ENCODE measurements at places on chromosomes 7 and 10.

DNA sequence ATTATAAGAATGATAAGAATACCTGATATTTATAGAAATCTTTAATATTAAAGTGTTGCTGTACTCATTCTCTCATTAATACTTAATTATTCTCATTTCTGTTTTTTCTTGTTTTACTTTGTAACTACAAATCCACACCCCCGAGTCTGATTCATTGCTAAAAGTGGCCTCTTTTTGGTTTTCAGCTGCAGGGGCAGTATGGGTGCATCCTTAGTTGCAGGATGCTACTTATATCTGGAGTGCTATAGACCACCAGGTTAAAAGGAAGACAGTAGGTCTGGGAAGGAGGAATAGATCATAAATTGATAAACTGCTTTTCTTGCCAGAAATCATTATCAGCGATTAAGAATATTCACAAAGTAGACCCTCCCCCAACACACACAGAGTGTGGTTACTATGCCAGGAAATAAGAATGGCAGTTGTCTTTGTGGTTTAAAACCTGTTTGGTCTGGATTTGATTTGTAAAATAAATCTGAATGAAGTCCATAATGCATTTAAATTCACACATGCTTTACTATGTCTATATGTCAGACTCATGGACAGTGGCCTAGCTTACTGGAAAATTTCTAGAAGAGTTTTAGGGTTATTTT, 96.5 kb downstream of the NRF1 start:
- no peak for DNase-seq

GRCh38 chr10:111078505-111079185, 1.8 kb downstream of the ADRA2A start:
- no peak for DNase-seq

DNA sequence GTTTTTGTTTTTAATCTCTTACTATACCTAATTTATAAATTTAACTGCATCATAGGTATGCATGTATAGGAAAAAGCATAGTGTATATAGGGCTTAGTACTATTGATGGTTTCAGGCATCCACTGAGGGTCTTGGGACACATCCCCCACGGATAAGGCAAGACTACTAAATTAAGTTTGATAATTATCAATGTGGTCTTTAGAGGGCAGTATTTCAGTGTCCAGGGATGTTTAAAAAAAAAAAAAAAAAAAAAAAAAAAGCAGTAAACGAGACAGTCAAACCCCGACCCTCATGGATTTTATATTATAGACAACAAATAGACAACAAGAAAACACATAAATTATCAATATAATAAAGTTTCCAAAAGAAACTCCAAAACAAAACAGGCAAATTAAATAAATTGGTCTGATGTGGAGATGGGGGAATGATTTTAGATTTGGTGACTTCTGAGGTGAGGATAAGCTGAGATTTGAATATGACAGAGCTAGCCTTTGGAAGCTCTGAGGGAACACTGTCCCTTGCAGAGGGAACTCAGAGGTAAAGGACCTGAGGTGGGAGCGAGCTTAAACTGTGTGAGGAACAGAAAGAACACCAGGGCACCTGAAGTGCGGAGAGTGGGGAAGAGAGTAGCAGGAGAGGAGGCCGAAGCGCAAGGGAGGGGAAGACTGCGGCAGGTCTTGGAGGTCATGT, 14.8 kb downstream of the ACSM6 start:
- DNase-seq, result no peak

DNA sequence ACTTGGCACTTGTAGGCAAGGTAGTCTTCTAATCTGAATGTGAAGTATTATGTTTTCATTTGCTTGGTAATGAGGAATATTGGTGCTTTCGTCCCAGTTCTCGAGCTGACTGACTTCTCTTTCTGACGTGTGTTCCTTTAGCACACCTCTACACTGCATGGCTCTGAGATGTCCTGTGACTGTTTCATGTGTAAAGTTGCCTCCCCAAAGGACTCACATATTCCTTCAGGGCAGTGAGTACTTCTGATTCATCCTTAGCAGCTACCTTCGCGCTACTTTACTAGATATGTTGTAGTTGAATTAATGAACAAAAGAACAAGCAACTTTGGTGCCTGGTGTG, 113.7 kb downstream of the EGFR start:
- DNase-seq, result no peak

GRCh38 chr10:119203006-119203405, 4.4 kb upstream of the GRK5 start:
- no peak for DNase-seq

GRCh38 chr10:19014034-19014433, 34.6 kb upstream of the MALRD1 start:
- DNase-seq, result no peak

- no peak for DNase-seq
Measured at GRCh38 chr7:69318794-69319193, 279.5 kb upstream of the AUTS2 start.

- no peak for DNase-seq
Measured at GRCh38 chr10:127146661-127147060, 49.7 kb downstream of the INSYN2A start.

GRCh38 chr10:78335691-78336401, 302.2 kb downstream of the RPS24 start:
- peak; percentile 6 for DNase-seq

DNA sequence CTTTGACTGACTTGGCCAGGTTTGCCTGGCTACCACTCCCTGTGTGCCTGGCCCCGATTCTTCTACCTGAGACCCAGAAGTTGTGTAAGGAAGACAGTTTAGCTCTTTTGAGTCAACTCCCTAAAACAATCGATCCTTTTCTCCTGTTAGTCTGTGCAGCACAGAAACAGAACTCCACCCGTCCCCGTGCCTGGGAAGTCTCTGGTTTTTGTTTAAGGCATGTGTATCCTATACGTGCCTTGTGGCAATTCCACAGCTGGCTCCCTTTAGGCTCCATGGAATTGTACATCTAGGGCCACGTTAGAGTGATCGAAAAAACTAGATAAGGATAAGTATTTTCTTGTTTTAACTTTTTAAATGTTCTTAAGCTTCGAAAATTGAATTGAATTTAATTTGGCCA, 131.6 kb downstream of the BICC1 start:
- DNase-seq, result no peak

DNA sequence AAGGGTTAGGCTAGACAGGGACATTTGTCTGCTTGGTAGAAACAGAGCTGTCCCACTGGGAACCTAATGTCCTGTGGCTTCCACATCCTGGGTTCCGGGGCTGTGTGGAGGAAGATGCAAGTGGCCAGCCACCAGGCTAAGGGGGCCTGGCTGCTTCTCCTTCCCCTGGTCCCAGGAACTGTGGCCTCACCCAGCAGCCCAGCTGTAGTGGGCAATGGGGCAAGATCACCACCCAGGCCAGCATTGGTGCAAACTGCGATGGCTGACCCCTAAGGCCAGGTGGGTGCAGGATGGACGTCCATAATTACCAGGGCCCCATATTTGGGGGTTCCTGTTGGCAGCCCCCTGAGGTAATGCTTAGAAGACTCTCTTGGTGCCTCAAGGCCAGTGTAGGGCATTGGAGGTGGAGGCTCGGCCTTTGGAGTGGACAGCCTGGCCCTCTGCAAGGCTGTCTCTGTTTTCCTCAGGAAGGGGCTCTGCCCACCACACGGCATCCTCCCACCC, 226.7 kb downstream of the TCF7L2 start:
- no peak for DNase-seq

GRCh38 chr10:96365571-96365970, 6.8 kb upstream of the OPALIN start:
- no peak for DNase-seq

DNA sequence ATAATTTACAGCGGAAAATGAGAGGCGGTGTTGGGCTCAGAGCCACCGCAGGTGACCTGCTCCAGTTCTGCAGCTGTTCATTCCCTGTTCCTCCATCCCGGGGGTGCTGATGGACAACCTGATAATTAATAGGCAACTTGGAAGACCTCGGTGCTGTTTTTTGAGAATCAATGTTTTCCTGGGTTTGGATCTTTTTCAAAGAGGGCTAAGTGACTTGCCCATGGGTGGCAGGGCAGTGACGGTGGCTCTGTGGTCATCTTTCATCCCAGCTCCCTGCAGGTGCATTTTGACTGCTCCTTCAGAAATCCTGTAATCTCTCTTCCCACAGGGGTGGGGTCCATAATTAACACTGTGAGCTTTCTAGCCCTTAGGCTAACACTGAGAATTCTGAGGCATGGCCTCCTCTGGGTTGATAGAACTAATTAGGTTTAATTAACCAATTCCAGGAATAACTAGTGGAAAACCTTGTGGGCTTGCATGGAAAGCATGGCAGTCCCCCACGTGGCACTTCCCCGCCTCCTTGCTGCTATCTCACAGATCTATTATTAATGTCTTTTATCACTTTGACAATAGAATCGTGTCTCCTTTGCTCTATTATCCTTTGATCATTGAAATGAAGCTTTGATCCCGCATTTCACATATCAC, 217.9 kb downstream of the GLRX3 start:
- DNase-seq, result no peak

GRCh38 chr7:102030696-102031095, 213.3 kb downstream of the CUX1 start:
- no peak for DNase-seq

GRCh38 chr10:97508342-97508741, 9.6 kb downstream of the UBTD1 start:
- no peak for DNase-seq

GRCh38 chr10:44874166-44874565, 37.0 kb upstream of the TMEM72 start:
- DNase-seq, result no peak

DNA sequence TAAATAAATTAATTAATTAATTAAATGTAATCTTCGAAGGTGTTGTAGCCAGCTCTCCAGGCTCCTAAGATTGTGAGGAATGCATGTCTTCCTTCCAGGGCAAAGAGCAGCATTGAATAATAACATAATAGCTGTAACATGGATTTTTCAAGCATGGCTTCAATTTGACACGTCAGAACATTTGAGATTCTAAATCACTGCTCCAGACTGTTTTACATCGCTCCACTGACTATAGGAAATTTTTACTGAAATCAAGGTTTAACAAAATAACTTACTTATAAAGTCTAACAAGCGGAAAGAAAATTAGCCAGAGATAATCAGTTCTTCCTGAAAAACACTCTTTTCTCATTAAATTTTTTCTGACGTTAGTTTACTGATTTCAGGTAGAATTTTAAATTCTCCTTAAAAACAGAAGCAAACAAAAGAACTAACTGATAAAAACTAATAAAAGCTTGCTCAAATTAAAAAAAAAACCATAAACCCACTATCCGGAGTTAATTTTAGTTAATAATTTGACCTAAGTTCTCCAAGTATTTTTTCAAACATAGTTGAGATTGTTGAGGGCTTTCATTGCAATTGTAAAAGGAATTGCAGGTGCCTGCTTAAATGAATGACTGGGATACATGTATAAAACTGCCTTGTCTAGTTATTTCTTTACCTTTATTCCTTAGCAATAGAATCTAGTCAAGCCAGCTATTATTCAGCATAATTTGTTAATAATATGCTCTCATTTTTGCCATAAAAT, 51.2 kb upstream of the SGCE start:
- DNase-seq, result no peak

DNA sequence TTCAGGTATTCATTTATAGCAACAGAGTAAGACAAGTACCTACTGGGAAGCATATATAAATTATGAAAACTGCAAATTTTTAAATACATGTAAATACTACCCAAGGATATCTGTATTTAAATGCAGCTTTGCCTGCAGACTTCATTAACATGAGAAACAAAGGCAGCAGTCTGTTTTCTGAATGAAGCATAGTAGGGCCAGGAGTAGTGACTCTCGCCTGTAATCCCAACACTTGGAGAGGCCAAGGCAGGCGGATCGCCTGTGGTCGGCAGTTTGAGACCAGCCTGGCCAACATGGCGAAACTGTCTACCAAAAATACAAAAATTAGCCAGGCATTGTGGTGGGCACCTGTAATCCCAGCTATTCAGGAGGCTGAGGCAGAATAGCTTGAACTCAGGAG, 42.5 kb upstream of the PHF14 start:
- no peak for DNase-seq

DNA sequence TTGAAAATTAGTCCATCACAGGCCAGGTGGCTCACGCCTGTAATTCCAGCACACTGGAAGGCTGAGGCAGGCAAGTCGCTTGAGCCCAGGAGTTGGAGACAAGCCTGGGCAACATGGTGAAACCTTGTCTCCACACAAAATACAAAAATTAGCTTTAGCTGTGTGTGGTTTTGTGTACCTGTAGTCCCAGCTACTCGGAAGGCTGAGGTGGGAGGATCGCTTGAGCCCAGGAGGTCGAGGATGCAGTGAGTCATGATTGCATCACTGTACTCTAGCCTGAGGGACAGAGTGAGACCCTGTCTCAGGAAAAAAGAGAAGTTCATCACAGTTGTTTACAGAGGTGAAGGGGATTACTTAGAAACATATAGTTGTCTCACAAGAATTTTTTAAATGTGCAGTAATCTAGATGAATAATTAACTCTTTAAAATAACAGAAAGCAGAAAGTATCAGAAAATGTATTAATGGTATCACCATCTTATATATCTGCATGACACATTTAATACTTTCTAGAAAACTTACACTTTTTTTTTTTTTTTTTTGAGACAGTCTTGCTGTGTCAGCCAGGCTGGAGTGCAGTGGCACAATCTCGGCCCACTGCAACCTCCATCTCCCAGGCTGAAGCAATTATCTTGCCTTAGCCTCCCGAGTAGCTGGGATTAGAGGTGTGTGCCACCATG, 8.9 kb downstream of the LCOR start:
- DNase-seq, result no peak

DNA sequence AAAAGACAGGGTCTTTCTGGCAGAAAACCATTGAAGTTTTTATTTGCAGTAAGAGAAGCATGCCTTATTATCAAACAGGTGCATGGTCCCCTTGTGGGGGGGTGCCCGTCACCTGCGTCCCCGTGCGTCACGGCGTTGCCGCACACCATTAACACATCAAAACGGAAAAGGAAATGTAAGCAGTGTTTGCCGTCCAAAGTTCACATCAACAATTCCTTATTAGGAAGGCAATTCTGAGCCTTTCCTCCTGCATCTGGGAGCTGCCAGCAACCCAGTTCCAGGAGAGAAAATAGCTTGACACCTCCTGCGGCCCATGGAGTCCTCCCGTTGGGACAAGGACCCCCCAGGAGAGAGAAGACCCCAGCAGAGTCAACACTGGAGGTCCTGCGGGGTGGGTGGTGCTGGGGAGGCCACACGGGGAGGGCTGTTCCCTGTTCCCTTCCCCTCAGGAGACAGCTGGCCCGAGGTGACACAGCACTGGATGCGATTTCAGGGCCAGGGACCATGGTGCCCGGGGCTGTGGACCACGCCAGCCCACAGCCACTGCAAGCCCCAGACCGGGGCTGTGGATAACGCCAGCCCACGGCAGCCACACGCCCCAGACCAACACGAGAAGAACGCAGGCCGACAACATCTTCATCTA, 39.5 kb downstream of the DIP2C start:
- DNase-seq, result no peak

GRCh38 chr7:732094-732541, 5.0 kb upstream of the PRKAR1B start:
- DNase-seq, result peak; percentile 38

DNA sequence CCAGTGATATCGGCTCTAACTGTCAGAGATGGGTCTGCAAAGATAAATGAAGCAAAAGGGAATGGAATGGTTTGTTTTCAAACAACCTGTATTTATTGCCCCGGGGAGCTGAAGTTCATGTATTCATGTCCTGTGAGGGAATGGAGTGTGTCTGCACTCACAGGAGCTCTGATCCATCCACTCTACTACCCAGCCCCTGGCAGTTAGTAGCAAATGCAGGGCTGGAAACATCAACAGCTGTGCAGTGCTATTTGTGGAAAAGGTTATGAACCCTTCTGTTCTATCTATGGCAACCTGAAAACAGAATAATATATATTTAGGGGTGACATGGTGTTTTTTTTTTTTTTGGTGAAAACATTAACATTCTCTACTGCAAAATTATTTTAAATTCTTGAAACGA, 9.8 kb downstream of the AGR2 start:
- DNase-seq, result no peak
